ENCODE measurements at places on chromosomes 1 and 21.

- DNase-seq = no peak
These were observed 17.7 kb upstream of the QSOX1 start for GRCh38 chr1:180136968-180137356.

DNA sequence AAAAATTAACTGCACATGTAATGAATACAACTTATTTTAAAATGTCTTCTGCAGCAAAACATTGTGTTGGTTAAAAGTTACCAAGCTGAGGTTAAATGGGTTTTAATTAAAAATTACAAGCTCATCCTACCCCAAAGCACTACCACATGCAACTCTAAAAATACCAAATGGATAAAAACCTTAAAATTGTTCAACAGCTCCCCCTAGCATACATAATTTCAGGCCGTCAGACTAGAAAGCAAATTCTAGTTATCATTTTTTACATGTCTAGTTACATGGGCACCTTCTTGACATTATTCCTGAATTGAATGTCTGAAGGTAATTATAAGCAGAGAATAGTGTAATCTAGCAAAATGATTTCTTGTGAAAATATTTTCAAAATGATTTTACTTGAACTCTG lies 176.5 kb downstream of the C1orf21 start:
- DNase-seq = peak; percentile 31

DNA sequence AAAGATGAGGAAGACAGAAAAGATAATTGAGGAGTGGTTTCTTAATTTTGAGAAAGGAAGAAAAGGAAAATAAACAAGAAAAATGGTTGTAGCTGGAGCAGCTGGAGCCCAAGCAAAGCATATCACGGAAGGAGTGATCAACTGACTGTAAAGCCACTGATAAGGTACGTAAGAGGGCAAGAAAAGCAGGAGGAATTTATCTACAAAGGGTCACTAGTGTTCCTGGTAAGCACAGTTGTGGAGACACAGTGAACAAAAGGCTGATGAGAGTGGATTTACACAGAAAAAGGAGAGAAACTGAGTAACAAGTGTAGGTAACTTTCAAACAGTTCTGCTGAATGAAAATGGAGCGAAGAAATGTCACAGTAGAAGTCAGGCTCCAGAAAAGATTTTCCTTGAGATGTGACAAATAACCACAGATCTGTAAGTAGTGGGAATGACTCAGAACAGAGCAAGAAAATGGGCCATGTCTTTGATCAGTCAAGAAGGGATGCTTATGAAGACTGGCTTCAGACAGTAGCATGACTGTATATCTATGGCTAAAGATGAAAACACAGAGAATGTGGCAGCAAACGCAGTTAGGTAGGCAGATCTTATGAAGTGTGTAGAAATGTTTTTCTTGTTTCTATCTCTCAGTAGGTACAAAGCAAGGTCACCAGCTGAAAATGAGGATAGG lies 45.6 kb upstream of the RBM34 start:
- DNase-seq = peak; percentile 4

GRCh38 chr1:40450495-40451237 lies 390 bp downstream of the ZFP69B start:
- peak; percentile 64 for DNase-seq

DNA sequence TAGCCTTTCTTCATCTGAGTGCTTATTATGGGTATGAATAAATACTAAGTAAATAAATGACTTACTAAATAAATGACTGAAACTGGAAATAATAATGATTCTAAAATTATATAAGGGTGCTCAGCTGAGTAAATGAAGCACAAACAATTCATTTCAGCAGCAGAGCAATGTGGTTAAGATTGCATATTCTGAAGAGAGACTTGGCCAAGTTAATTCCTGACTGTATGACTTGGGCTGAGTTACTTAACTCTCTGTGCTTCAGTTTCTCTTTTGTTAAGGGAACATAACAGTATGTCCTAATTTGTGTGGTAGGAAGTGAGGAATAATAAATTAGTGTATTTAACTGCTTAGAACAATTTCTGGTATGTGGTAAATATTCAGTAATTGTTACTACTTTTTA lies 19.1 kb downstream of the AGL start:
- peak; percentile 16 for DNase-seq

DNA sequence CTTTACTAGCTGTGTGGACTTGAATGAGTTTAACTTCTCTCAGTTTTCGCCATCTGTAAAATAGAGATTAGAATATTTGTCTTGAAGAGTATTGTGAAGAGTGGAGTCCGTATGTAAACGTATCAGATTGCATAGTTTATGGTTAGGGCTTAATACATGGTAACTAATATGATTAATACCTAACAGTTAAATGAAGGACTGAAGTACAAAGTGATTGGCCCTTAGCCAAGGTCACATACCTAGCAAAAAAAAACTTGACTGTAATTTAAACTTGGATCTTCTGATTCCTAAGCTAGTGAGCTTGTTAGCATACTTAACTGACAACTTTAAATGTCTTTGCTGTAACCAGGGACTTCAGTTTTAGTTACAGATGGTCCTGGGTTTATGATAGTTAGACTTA lies 1.9 kb downstream of the GIPC2 start:
- DNase-seq = no peak

DNA sequence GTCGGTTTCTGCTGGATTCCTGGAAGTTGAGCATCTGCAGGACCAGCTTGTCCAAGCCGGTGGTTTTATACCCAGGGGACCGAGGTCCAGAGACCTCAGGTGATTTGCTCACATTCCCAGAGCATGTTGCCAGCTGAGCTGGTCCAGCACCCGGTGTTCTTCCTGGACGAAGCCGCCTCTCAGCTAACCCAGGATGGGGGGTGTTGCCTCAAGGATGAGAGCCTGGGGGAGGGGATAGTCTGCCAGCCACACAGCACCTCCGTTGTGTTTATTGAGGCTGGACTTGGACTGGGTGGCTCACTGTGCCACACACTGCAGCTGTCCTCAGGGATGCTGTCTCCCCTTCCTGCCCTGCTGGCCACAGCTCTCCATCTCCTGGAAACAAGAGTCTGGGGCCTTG lies 1.5 kb downstream of the TMEM201 start:
- no peak for DNase-seq

Data from fibroblast of skin of abdomen (primary cell).